HT-29 (cell line): ENCODE measurements at places on chromosomes 7 and 10. TPM values are rescaled to one million over a fixed set of nuclear protein-coding genes. Genes with fewer than 3 reads are reported as not detected.

- DNase-seq: no peak
Measured at GRCh38 chr7:112050250-112050881, 155.8 kb downstream of the DOCK4 start.

ALKBH4 gene
- 31.5 and 36.5 TPM in 2 replicates for total RNA-seq

BTAF1 gene
- 19.3 and 23.2 TPM in 2 replicates for total RNA-seq

CCDC172 gene
- total RNA-seq: not detected in 2 replicates

ZNF735 gene
- total RNA-seq: not detected in 2 replicates

LBX1 gene
- total RNA-seq: not detected in 2 replicates
